ENCODE measurements at places on chromosomes 3 and 15. TPM values are rescaled to one million over a fixed set of nuclear protein-coding genes. Genes with fewer than 3 reads are reported as not detected.

AHSG gene
- total RNA-seq = 0.19 TPM

RASGRP1 gene
- total RNA-seq = 1.8 TPM

ANKRD63 gene
- total RNA-seq = not detected

DNA sequence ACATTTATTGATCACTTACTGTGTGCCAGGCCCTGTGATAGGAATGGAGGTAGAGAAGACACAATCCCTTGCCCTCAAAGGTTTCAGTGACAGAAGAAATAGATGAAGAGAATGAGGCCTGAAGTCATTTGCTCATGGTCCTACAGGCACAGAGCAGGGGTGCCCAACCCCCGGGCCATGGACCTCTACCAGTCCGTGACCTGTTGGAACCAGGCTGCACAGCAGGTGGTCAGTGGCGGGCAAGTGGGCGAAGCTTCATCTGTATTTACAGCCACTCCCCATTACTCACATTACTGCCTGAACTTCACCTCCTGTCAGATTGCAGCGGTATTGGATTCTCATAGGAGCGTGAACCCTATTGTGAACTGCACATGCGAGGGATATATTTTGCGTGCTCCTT, 480.3 kb downstream of the LPP start:
- DNase-seq = no peak

ATP8B4 gene
- total RNA-seq = 0.63 TPM

DNA sequence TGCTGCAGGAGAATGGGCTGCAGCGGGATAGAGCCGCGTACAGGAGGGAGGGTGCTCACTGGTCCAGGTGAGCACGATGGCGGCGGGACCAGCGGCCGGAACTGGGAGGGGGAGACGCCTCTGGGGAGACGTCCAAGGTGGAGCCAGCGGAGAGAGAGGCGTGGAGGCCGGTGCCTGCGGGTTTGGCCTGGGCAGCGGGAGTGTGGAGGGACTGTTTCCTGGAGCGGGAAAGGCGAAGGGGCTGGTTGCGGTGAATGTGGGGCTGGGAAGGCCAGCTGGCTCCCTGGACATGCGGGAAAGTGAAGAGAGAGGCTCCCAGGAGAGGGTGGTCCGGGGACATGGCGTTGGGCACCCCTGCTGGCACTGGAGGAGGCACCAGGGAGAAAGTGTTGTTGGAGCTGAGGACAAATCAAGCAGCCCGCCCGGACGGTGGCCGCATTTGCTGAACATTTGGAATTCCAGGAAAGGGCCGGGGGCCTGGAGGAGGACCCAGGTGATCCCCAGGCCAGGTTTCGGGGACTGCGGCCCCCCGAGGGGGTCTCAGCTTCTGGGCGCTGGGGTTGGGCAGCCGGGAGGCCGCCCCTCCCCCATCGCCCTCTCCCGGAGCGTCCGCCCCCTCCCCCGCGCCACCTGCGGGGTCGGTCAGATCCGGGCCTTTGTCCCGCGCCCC, 34.3 kb downstream of the DNAJB8 start:
- peak; percentile 14 for DNase-seq

DNA sequence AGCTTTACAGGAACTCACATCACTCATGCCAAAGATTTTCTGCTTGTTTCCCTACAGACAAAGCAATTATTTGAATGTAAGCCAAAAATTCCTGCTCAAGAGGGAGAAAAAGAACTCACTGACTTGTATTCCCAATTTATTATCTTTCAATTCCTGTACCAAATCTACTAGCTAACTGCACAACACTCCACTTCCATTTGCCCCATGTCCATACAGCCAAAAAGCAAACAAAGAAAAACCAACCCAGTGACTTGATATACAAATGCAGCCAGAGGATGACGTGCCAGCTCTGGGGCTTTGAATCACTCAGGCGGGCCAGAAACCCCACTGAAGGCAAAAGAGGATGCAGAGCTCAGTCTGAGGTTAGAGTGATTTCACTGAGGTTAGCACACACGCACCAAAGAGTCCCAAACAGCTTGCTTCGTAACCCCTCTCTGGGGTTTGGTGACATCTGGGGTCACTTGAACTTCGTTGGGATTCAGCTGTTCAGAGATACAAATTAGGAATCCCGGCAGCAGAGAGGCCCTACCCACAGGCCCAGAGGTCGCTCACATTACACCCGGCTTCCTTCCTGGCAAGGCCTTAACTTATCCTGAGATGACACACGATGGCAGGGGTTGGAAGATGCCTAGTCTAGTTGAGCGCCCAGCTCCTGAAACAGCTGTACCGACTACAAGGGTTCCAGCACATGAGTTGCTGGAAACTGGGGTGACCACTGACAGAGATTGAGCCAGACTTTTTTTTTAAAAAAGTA, 1.6 kb downstream of the RFTN1 start:
- DNase-seq = no peak

GRAMD2A gene
- total RNA-seq = not detected

OR4F15 gene
- total RNA-seq = not detected

DNA sequence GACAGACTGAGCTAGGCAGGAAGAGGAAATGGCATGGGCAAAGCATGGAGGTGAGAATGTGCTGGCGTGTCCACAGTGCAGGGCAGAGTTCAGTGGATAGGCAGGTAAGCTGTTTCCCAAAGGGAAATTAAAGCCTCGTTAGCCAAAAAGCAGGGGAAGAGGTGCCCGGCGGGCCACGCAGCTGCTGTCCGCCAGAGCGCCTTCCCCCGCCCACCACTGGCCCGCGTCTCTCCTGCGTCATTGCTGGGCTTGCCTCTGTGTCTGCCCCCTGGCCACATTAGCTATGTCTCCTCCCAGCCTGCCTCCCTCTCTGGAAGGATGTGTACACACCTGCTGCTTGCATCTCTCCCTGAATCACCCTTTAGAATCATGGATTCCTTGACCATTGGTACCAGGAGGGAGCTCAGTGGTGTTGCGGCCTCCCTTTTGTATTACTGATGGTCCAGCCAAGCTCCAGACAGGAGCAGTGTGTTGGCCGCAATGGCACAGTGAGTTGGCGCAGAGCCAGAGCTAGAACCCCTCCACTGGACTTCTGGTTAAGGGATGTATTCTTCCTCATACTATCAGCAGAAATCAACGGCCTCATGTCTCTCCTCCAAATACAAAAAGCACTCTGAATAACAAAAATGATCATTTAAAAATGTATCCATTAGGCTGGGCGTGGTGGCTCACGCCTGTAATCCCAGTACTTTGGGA, 26.6 kb downstream of the SLC28A1 start:
- no peak for DNase-seq

GRCh38 chr3:195101001-195101583, 169.9 kb downstream of the XXYLT1 start:
- peak; percentile 52 for DNase-seq

DNA sequence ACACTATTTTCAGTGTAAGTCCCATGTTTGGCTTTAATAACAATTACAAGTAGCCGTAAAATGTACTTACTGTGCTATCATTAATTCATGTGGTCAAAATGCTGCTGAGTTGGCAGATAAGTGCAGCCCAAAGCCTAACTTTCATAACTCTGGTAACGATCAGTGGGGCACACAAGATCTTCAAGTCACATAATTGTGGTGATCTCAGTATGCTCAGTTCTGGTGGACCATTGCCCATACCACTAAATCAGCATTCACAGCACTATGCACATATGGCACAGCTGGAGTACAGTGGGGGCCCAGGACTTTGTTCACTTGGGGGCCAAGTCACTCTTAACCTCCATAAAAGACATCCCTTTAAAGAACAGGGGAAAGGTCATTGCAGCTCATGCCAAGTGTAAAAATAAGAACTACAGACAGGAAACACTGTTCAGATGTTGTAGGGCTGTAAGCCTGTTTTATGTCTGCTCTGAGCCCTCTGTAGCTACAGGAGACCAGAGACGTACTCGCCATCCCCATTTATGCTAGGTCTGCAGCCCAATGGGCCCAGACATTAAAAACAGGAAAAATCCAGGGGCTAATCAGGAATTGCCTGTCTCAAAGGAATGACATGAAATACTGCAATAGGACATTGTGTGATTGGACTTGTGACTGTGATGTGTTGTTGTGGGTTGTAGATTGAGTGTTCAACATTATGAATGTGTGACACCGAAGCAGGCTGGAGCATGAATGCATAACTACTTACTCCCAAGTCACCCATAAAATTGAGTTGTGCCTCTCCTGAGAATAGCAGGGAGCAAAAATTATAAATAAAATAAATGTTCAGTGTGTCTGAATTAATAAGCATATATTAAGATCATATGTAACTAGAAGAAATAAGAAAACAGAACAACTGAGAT, 282.5 kb upstream of the EPHA3 start:
- DNase-seq = no peak

ACKR2 gene
- total RNA-seq = 0.37 TPM

GRCh38 chr3:156513619-156514018, 41.3 kb downstream of the SSR3 start:
- no peak for DNase-seq

FANCD2OS gene
- not detected for total RNA-seq

CHRNA7 gene
- 0.76 TPM for total RNA-seq

KBTBD13 gene
- total RNA-seq = not detected

APOD gene
- 35.5 TPM for total RNA-seq

- peak; percentile 58 for DNase-seq
Measured at GRCh38 chr3:129398803-129399144, 29.7 kb downstream of the EFCAB12 start.

- DNase-seq = no peak
Measured at GRCh38 chr3:151537726-151538125, 76.9 kb upstream of the IGSF10 start.

- DNase-seq = no peak
Measured at GRCh38 chr3:186417791-186418190, 55.8 kb upstream of the DGKG start.

- no peak for DNase-seq
Measured at GRCh38 chr3:170431054-170431453, 12.4 kb downstream of the CLDN11 start.

ESYT3 gene
- total RNA-seq = 0.95 TPM

DNA sequence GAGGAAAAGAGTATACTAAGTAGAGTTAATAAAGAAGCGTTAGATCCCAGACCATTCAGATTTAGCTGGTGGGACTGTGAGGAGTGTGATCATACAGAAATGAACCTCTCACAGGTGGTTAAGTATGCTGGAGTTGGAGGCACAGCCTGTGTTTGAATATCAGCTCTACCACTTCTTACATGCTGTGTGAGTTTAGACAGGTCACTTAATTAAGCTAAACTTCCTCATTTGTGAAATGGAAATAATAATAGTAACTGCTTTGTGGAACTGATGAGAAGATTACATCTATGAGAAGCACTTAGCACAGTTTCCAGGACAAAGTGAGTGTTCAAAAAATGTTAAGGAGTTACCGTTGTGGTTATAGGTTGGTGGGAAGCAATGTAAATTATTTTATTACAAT, 8.4 kb downstream of the ACP3 start:
- DNase-seq = no peak

GRCh38 chr3:114552527-114552812, 258.6 kb downstream of the TIGIT start:
- no peak for DNase-seq

DNA sequence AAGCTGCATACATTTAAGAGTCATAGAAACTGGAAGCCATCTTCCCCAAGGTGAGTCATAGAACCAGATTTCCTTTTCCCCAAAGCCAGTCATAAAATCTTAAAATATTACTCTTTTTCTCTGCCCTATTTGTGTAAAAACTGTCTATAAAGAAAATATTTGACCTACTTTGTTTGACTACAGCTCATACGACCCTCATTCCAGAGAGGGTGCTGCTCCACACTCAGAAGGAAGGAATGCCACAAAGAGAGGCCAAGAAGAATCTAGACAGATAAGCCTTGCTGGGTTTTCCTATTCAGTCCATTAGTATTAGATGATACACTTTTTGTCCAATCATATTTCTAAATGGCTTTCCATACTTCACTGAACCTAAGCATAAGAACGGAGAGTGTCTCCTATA, 671.6 kb upstream of the SGO1 start:
- DNase-seq = no peak

DNA sequence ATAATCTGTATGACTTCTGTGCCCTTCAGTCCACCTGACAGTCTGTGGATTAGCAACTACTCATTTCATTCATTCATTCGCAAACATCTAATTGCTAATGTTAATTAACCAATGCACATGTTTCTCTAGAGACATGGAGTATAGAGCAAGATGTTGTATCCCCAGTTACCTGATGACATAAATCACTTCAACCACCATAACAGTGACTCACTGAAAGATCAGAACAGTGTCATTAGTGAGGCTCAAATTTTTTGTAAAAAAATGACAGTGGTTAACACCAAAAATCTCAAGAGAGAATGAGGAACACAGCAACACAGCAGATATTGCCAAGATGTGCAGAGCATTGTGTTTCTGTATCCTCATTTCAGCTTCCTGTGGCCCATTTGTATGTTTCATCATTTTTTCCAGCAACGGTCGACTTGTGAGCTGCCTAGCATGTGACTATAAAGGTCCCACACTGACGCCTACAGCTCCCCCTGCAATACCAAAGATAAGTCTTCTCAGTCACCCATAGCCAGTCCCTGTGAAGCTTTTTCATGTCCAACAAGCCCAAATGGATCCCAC, 3.7 kb upstream of the PLD1 start:
- DNase-seq = no peak

IL17RB gene
- 4.0 TPM for total RNA-seq

DNA sequence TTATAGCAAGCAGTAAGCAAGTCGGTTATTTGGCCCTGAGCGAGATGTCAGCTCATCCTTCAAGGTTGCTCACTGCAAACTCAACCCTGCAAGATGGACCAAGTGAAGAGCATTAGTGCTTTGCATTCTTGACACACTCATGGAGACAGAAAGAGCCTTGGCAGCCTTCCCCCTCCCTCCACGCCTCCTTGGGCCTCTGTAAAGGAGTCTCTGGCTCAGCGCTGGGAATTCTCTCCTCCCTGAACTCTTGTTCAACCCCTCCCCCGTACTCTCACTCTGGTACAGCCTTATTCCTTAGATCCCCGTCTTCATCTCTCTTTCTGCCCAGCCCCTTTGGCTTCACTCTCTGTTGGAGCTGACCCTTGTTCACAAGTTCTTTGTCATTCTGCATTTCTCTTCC, 2.2 kb upstream of the CX3CR1 start:
- DNase-seq = no peak

ADGRG7 gene
- total RNA-seq = not detected

GRCh38 chr3:190150681-190151080, 30.0 kb upstream of the P3H2 start:
- no peak for DNase-seq

DNA sequence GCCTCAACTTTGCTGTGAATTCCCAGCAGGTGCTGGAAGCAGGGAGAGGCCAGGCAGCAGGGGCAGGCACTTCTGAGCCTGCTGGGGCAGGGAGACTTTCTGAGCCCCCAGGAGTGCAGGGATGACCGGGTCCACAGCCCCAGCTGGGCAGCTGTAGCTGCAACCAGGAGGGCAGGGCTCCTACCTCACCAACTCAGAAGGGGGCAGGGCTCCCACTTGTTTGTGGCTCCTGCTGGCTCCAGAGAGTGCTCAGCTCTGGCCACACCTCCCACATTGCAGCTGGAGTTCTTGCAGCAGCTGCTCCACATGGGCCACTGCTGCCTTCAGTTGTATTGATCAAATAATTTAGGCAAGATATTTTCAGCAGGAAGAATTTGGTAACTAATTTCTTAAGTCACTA, 812.3 kb downstream of the NSUN3 start:
- DNase-seq = no peak

All from pancreas (tissue), 10 donors.